ENCODE measurements at places on chromosomes 16 and 17.

GRCh38 chr17:58944166-58944565 is 162.5 kb downstream of the TRIM37 start:
- DNase-seq, result no peak

GRCh38 chr17:81091154-81091553 is 56.2 kb downstream of the BAIAP2 start:
- DNase-seq, result no peak

GRCh38 chr16:88882358-88883030 is 16.0 kb upstream of the PABPN1L start:
- DNase-seq, result no peak

- DNase-seq, result no peak
Measured at GRCh38 chr17:49021095-49021767, 24.0 kb downstream of the IGF2BP1 start.

GRCh38 chr17:45649796-45650195 is 134.3 kb upstream of the CRHR1 start:
- DNase-seq, result no peak
